ENCODE measurements at places on chromosomes 4 and X.

- DNase-seq = peak; percentile 22
Observed at GRCh38 chr4:78592088-78592783, 40.7 kb downstream of the ANXA3 start.

DNA sequence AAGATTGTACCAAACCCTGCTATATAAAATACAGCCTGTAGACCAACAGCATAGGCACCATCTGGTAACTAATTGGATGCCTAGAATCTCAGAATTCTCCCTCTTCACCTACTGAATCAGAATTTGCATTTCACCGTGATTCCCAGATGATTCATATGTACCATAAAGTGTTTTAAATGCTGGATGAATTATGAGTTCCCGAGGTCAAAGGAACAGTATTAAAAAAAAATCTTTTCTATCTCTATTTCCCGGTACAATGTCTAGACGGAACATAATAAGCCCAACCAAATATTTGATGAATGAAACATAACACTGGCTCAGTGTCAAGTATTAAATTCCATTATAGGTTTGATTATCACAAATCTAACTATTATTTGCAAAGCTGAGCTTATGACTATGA lies 280.0 kb downstream of the ANKRD50 start:
- DNase-seq = no peak

GRCh38 chr4:15797320-15797719 lies 19.2 kb downstream of the CD38 start:
- no peak for DNase-seq

GRCh38 chr4:154444958-154445357 lies 46.6 kb downstream of the DCHS2 start:
- DNase-seq = no peak

DNA sequence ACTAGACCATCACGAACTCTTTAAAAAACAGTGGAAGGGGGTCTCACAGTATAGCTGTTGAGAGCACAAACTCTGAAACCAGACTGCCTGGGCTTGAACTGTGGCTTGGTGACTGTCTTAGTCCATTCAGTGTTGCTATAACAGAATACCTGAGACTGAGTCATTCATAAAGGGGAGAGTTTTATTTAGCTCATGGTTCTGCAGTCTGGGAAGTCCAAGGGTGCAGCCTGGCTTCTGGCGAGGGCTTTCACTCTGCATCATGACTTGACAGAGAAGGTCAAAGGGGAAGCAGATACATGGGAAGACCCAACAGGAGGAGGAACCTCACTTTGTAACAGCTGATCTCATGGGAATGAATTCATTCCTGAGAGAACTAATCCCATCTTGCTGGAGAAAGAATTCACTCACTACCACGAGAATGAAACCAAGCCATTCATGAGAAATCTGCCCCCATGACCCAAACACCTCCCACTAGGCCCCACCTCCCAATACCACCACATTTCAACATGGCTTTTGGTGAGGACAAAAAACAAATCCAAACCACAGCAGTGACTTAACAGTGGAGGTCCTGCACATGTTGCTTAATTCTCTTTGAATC lies 116.7 kb upstream of the STOX2 start:
- DNase-seq = no peak

Data from epithelial cell of prostate (primary cell).